Activated naive CD8-positive, alpha-beta T cell treated with anti-CD3 and anti-CD28 coated beads for 36 hours (primary cell): ENCODE measurements at places on chromosomes 3 and 15. TPM values are rescaled to one million over a fixed set of nuclear protein-coding genes. Genes with fewer than 3 reads are reported as not detected.

The CHRNA3 gene
- not detected for total RNA-seq

The POPDC2 gene
- total RNA-seq, result 1.6 TPM

The ACTRT3 gene
- 1.2 TPM for total RNA-seq

The PIF1 gene
- 27.3 TPM for total RNA-seq

The EPHB3 gene
- 0.04 TPM for total RNA-seq

The REC114 gene
- total RNA-seq, result not detected

The AQP9 gene
- not detected for total RNA-seq

The CACNA2D2 gene
- 0.70 TPM for total RNA-seq
